Skin of body (tissue), 3 donors: ENCODE measurements at places on chromosomes 3 and 15.

DNA sequence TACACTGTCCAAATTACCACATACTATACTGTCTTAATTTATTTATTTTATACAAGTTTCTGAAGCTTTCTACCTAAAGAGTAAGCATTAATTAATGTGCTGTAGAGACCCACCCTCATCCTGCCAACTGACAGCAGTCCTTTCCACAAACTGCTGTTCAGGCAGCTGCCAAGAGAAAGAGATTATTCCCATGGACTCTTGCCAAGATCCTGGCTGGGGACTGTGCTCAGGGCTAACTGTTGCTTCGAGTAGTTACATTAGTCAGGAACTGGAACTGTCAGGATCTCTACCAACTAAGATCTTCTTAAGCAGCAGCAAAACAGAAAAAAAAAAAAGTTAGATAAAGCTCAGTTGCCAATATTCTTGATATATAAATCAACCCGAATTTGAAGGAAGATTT lies 398.8 kb downstream of the MECOM start:
- peak; percentile 59 for DNase-seq

GRCh38 chr15:74375303-74375693 lies 7.9 kb upstream of the CYP11A1 start:
- peak; percentile 42 for DNase-seq

DNA sequence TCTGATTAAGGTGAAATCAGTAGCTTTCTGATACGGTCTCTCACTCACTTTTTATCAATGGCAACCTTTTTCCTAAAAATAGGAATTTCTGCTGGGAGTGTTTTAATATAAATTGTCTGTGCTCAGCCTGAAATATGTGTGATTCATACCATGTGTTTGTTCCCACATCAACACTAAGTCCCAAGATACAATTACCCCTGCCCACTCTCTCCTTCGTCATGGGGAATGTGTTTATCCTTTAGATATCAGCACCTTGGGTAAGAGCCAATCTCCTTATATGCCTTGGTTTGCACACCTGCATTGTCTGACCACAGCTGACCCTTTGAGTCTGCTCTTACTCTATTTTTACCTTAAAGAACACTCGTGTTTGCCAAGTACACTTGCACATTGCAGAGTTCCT lies 356.4 kb downstream of the LPP start:
- no peak for DNase-seq

DNA sequence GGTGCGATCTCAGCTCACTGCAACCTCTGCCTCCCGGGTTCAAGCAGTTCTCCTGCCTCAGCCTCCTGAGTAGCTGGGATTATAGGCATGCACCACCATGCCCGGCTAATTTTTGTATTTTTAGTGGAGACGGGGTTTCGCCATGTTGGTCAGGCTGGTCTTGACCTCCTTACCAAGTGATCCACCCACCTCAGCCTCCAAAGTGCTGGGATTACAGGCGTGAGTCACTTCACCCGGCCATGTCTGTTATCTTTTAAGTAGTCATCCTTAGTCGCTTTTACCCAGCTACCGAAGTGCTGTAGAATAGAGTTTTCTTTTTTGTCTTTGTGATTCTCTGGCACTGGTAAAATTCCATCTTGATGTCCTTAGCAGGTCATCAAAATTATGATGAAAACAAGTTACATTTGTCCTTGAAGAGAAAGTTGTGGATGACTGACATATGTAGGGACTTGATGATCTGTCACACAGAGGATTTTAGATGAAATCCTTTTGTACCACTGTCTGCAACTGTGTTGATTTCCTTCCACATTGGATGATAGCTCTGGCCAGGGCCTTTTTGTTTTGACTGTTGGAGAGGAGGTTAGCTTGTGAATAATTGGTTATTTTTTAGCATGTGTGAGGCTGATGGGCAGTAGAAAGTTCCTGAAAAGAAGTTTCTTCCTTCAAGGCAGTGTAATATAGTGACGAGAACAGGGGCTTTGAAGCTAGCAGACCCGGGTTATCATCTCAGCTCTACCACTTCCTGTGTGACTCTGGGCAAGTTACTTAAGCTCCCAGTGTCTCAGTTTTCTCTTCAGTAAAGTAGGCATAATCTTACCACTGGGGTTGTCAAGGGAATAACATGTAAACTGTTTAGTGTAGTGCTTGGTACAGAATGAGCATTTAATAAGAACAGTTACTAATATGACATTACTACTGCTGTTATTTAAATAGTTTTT lies 18.8 kb downstream of the ATG7 start:
- no peak for DNase-seq

GRCh38 chr3:186826410-186826975 lies 16.0 kb upstream of the ADIPOQ start:
- DNase-seq: no peak

DNA sequence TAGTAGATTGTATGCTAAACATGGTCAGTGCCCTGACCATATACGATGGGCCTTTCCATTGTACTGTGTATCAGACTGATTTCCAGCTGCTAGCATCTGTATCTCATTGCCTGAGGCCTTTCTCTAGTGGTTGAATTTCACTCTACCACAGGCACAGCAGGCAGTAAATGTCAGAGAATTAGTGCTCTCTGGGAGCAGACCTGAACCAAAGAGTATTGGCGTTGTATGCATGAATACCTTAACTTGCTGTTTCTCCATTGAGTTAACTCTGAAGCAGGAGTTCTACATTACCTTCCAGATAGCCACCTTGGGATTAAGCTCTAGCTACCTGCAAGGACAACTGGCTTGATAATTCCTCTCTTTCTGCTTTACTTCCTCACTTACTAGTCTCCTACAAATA lies 439.2 kb upstream of the EPHA3 start:
- DNase-seq: no peak

GRCh38 chr3:4823986-4824925 lies 155.0 kb upstream of the BHLHE40 start:
- no peak for DNase-seq

- DNase-seq: no peak
These were observed at the start of gene MKRN2OS for GRCh38 chr3:12545473-12545791. TSS of gene MKRN2OS (minus strand) at chr3:12545499. CDS start at chr3:12545464, 35 bp downstream.

- no peak for DNase-seq
These were observed 15.3 kb downstream of the HDAC11 start for GRCh38 chr3:13495351-13495813.

- no peak for DNase-seq
These were observed 384.8 kb downstream of the MECOM start for GRCh38 chr3:169278667-169279066.
